ENCODE measurements at places on chromosomes 5 and 9. TPM values are rescaled to one million over a fixed set of nuclear protein-coding genes. Genes with fewer than 3 reads are reported as not detected.

The FREM1 gene
- polyA plus RNA-seq = 0.33 TPM

The ADAMTS2 gene
- 9.3 TPM for polyA plus RNA-seq

The TAF11L14 gene
- not detected for polyA plus RNA-seq

The GMCL2 gene
- not detected for polyA plus RNA-seq

The EIF4E1B gene
- not detected for polyA plus RNA-seq

The FTMT gene
- not detected for polyA plus RNA-seq

The PHF24 gene
- 0.10 TPM for polyA plus RNA-seq

The ROR2 gene
- polyA plus RNA-seq = 2.7 TPM

The TLX3 gene
- polyA plus RNA-seq = not detected

The ZBED3 gene
- 4.7 TPM for polyA plus RNA-seq

The DNAH5 gene
- 3.1 TPM for polyA plus RNA-seq

The MYMK gene
- polyA plus RNA-seq = not detected

The GCNT1 gene
- polyA plus RNA-seq = 4.5 TPM

The PLAC8L1 gene
- polyA plus RNA-seq = not detected

The SLC27A6 gene
- 0.39 TPM for polyA plus RNA-seq

The PCDHGA11 gene
- polyA plus RNA-seq = 0.65 TPM

The GPR151 gene
- not detected for polyA plus RNA-seq

The TPPP gene
- 5.2 TPM for polyA plus RNA-seq

The SHROOM1 gene
- 7.9 TPM for polyA plus RNA-seq

Data from lung (tissue), 17 donors.